Kidney capillary endothelial cell (primary cell): ENCODE measurements at places on chromosomes 2 and 18.

GRCh38 chr2:120013597-120014223, 833 bp downstream of the EPB41L5 start:
- DNase-seq, result no peak

DNA sequence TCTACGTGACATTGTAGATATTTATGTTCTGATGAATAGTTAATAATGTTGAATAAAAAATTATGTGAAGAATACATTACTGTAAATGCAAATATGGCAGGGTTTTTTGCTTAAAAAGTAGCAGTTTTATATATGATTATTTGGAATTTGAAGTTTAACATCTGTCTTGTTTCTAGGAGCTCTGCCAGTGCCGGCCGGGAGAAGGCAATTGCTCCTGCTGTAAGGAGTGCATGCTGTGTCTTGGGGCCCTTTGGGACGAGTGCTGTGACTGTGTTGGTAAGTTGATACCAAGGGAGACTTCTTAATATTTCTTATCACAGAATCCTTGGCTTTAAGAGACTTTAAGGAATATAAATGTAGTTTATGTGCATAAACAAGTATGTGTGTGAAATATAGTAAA, 25.2 kb downstream of the TWSG1 start:
- no peak for DNase-seq

DNA sequence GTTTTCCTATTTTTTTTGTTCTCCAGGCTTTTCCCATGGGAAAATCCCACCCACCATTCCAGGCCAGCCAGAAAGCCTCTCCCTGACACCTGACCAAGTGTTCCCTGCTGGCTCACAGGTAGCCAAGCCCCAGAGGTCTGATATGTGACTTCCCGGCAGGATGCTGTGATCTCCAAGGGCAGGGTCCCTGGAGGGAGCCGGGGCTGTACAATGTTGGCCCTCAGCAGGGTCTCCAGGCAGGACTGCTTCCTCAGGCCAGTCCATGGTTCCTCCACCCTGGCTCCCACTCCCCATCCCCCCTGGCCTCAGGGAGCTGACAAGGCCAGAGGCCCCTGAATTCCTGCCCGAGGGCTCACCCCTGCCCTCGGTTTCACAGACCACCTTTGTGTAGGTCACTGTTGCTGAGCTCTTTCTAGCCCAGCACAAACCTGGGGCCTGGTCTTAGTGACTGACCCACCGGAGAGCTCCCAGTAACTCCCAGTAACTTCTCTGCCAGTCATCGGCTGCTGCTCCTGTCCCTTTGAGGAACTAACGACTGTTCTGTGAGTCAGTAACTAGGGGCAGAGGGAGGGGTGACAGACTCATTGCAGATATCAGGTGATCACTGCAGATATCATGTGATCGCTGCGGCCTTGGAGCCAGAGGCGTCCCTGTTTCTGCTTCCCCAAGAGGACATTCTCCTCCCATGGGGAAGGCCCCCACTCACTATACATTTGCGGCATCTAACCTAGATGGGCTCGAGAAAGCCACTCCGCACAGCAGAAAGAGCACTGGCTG, 38.7 kb downstream of the SDC1 start:
- DNase-seq, result no peak

DNA sequence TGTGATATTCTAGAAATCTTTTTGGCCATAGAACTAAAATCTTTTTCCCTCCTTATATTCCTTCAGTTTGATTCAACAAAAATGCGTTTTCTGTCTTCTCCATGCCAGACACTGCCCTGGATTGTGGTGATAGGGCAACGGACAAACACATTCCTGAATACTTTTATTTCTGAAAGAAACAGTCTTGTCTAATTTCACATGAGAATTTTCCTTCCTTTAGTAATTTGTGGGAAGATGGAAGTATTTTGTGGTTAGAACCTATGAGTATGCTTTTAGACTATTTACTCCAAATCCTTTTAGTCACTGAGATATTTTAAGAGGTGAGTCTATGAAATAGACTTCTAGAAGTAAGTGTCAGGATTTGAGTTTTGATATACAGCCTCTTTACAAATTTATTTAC, 49.6 kb downstream of the COL5A2 start:
- no peak for DNase-seq

DNA sequence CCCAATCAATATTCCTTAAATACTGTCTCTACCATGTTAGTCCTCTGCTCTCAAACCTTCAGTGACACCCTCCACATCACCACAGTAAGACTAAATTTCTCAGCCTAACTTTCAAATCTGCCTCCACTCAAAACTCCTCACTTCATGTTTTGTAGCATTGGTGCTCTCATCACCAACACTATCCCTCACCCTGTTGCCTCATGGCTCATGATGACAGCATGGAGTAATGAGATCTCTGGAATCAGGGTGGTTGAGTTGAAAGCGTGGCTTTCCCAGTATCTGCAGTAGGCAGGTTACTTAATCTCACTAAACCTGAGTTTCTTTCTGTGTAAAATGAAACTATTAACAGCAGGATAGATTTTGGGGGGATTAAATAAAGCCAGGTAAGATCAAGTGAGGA, 621.4 kb downstream of the NYAP2 start:
- no peak for DNase-seq

DNA sequence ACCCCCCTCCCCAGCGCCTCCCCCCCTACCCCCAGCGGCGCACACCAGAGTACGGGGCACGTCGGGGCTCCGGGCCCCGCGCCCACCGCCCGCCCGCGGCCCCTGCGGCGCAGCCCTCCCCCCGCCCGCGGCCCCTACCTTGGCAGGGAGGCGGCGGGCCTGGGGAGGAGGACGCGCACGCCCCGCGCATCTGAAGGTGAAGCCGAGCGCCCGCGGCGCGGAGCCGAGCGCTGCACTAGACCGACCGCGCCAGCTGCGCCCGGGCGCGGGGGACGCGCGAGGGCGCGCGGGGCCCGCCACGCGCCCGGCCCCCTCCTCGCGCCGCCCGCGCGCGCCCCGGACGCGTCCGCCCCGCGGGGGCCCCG, at the start of gene ZNF516:
Gene ZNF516, minus strand, starts transcription at position 237 of the 365 bp plus-strand sequence. CDS start 52,188 bp downstream, outside the sequence.
- DNase-seq, result peak; percentile 32

DNA sequence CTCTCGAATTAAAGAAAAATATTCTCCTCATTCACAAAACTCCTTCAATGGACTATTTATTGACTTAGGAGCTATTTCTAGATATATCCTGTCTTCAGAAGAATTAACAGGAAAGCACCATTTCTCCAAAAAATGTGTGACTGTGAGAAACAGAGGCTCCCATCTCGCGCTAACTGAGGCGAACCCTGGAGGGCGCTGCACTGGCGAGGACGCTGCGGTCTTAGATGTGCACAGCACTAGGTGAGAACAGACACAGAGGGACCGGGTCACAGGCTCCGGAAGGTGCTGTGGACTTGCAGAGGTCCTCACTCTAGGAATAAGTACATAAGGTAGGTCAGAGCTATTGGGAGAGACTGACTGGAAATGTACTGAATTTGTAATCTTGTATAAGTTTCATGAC, 229.7 kb upstream of the SLC35G4 start:
- DNase-seq, result no peak

GRCh38 chr2:158735822-158736580, 59.1 kb upstream of the DAPL1 start:
- DNase-seq, result no peak

- DNase-seq, result no peak
Observed at GRCh38 chr2:70964133-70964532, 14.3 kb upstream of the ANKRD53 start.

DNA sequence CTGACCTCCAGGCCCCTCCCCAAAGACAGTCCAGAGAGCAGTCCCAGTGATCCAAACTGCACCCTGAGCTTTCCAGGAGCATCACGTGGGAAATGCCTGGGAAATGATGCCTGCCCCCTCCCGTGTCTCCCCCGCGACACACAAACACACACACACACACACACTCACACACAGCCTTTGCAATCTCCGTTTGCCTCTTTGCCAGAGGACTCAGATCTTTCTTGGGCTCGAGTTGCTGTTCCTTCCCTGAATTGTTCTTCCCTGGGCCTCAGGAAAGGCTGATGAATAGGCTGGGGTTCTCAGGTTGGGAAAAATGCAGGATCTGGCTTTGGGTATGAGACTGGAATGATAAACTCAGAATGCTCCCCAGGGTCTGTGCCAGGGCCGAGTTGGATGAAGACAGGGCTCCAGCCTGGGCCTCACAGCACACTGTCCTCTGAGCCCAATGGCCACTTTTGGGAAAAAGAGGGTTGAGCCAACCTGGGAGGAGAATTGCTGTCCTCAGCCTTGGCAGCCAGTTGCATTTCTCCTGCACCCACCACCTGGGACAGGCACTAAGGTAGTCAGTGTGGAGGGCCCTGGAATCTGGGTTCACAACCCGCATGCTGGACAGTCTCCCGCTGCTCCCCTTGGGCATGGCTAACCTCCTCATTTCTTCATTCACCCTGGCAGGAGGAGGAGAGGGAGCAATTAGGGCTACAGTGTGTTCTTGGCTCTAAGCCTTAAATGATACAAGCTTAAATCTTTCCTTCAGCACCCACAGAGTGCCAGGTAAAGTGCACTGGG, 43.9 kb upstream of the ATP6V1B1 start:
- no peak for DNase-seq

DNA sequence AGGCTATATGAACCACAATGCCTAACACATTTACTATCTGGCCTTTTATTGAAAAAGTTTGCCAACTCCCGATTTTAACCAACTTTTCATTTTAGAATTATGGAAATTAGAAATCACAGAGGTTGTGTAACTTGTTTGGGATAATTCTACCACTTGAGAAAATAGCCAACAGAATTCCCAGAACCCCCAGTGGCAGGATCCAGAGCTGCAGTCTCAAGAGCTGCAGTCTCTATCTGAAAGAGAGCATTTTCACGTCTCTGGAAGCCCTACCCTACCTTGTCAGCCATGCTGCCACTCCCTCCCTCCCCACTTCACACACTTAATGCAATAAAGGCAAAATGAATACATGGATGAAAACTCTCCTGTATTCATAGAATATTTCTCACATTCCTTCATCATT, 23.4 kb upstream of the TSPYL6 start:
- no peak for DNase-seq

DNA sequence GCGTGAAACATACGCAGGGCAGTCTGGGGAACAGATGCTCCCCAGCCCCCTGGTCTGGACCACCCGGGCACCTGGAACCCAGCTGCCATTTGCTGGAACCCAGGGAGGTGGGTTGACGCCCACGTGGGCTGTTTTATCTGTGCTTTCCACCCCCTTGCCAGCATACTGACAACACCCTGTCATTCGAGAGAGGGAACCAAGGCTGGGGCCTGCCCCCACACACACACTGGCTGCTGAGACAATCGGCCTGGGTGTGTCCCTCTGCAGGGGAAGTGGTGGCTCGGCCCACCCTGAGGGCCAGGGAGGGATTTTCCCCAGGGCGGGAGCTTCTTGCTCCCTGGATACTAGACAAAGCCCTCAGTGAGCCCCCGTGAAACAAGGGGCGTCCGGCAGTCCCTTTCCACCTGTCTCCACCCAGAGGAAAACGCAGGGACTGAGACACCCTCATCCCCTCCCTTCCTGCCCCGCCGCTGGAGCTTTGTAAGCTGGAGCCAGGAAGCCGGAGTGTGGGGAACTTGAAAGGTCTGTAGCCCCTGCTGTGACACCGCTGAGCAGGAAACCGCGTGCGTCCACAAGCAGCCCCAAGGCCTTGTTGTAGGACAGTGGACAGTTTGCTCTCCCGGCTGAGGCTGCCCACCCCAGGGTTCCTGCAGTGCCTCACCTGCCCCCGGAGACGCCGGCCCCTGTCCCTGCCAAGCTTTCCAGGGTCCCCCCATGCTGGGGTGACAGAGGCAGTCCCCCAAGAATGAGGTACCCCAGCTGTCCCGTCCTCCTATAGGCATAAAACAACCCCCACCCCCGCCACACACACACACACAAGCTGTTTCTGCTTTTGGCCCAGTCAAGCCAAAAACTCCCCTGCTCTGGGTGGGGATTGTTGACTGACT, 14.1 kb upstream of the KLF11 start:
- DNase-seq, result peak; percentile 54

DNA sequence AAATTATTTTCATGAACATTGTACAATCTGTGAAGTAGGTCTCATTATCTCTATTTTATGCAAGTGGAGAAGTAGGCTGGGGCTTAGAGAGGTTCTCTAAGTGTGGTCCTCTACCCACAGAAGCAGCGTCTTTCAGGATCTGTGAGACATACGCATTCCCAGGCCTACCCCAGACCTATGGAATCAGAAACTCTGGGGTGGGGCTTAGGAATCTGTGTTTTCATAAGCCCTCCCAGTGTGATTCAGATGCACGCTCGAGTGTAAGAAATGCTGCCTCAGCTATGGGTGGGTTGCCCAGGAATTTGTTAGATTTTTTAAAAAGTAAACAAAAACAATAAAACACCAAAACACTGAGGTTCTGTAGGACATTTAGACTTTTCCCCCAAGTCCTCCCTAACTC, 14.8 kb upstream of the ZAP70 start:
- DNase-seq, result no peak

- DNase-seq, result no peak
Observed at GRCh38 chr18:67410075-67411070, 106.1 kb downstream of the DSEL start.

GRCh38 chr18:76518123-76518859, 23.2 kb upstream of the ZNF516 start:
- DNase-seq, result peak; percentile 44

DNA sequence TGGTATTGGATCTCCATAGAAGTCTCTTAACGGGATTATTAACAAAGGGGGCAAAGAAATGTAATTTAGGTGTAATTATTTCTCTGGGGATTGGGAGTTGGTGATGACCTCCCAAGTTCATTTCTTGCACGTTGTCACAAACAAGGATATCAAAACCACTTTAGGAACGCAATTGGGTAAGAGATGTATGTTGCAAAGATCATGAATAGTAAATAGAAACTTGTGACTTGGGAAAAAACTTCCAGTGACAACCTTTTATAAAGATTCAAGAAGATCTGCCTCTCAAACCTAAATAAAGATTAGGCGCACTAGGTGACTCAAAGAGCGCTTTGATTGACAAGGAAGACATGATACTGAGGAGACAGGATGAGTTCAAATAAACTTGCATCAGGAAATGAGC, 127.8 kb upstream of the TRIB2 start:
- DNase-seq, result no peak

- no peak for DNase-seq
Observed at GRCh38 chr2:210376694-210377093, 61.7 kb upstream of the MYL1 start.

- DNase-seq, result no peak
Observed at GRCh38 chr2:15817748-15818147, 122.6 kb upstream of the MYCN start.

GRCh38 chr18:3122851-3123250, 96.9 kb downstream of the MYOM1 start:
- no peak for DNase-seq

GRCh38 chr2:186466743-186467142, 19.3 kb upstream of the ZC3H15 start:
- DNase-seq, result no peak

DNA sequence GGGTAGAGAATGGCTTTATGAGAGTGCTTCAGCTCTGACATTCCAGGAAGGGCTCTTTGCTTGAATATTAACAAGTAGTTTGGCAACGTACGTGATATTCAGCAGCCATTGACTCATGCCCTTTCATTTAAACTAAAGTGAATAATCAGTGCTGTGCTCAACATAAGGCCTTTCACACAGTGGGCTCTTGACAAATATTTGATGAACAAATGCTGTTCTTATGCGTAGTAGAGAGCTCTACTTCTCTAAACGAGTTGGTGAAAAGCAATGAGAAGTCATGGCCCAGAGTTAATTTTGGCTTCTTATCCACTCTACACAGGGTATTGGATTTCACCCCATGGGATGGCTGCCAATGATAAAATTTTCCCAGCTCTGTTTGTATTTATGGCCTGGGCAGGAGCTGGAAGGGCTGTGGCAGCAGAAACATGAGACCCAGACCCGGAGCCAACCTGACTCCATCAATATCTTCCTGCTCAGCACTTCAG, 338.9 kb downstream of the CCDC85A start:
- no peak for DNase-seq

- no peak for DNase-seq
Observed at GRCh38 chr2:209762563-209762962, 9.1 kb upstream of the UNC80 start.

- no peak for DNase-seq
Observed at GRCh38 chr2:157831573-157832315, 44.4 kb downstream of the ACVR1 start.
